Peyer's patch (tissue), 4 donors: ENCODE measurements at places on chromosomes 2 and 18. TPM values are rescaled to one million over a fixed set of nuclear protein-coding genes. Genes with fewer than 3 reads are reported as not detected.
A peak's percentile ranks its signal among the peaks of the same experiment; 100 is the strongest.

KCNG2 gene
- 2.3 TPM for total RNA-seq

PAX8 gene
- total RNA-seq: 10.5 TPM

G6PC2 gene
- total RNA-seq: not detected

TMEM37 gene
- total RNA-seq: 542 TPM

GRCh38 chr2:23593752-23594459 lies 208.9 kb downstream of the KLHL29 start:
- no peaks in the 10 kb centered on the region for H3K36me3 ChIP-seq
- H3K4me3 ChIP-seq: no peak overlapping the region
- DNase-seq: peak; percentile 11
- peak overlapping the region; percentile 73 for H3K27ac ChIP-seq

- H3K4me3 ChIP-seq: no peak overlapping the region
- no peak for DNase-seq
- no peaks in the 10 kb centered on the region for H3K4me1 ChIP-seq
These were observed 319.3 kb upstream of the SALL3 start for GRCh38 chr18:78660311-78660710.
